ENCODE measurements at places on chromosomes 3 and 15.

- DNase-seq: no peak
Measured at GRCh38 chr3:153679714-153680113, 441.5 kb upstream of the ARHGEF26 start.

DNA sequence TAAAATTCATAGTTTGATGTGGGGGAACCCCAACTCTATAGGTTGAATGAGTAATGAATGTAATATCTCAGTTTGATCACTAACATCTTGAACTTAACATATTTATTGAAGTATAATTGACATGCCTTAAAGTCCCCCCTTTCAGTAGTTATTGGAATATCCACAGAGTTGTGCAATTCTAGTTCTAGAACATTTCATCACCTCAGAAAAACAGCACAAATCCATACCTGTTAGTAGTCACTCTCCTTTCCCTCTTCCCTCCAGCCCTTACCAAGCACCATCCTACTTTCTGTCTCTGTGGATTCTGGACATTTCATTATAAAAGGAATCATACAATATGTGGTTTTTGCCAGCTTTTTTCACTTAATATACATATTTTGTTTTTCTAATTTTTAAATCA, 8.7 kb upstream of the NIT2 start:
- no peak for DNase-seq

DNA sequence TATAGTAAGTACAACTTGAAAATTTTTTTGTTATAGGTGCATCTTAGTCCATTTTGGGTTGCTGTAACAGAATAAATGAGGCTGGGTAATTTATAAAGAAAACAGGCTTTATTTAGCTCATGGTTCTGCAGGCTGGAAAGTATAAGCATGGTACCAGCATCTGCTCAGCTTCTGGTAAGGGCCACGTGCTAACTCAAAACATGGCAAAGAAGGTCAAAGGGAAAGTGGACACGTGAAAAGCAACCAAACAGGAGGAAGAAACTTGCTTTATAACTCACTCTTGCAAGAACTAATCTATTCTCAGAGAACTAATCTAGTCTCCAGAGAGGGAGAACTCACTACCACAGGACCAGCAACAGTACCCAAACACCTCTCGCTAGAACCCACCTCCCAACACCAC, 9.1 kb downstream of the HDGFL3 start:
- DNase-seq: no peak

DNA sequence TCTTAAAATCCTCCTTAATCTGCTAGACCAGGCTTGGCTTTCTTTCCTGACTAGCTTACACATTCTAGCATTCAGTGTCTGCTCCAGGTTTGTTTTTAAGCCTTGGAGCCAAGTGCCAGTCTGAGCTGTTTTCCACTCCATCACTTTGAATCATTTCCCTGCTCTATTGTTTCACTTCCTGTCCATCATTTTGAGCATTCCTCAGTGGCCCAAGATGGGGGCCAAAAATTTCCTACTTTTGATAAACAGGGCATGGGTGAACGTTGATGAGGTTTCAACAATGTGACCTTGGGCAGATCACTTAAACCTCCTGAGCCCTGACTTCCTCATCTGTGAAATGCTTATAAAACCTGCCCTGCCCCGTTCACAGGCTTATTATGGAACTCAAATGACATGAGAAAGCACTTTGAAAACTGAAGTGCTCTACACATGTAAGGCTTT, 4.4 kb downstream of the CYP19A1 start:
- no peak for DNase-seq

GRCh38 chr15:41621200-41622193, 38.7 kb upstream of the MGA start:
- peak; percentile 91 for DNase-seq

GRCh38 chr15:74612677-74613076, 3.0 kb upstream of the CLK3 start:
- no peak for DNase-seq

DNA sequence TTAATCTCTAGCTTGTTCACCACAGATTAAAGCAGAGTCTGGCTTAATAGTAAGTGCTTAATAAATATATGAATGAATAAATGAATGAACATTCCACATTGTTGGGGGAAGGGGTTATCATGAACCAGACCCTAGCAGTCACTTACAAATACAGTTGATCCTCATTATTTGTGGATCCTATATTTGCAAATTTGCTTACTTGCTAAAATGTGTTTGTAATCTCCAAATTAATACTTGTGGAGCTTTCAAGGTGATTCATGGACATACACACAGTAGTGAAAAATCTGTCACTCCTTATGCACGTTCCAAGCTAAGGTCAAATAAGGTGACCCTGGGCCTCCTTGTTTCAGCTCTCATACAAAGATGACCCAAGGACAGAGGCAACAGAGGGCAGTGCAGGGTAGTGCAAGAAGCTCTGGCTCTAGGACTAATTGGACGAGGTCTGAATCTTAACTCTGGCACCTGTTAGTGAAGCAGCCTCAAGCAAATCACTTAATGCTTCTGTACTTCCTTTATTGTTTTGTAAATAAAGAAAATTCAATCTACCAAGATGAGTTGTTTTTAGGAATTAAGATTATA, 112.8 kb upstream of the C2CD4B start:
- DNase-seq: no peak

- no peak for DNase-seq
Measured at GRCh38 chr15:25345943-25346342, 92.9 kb downstream of the UBE3A start.

DNA sequence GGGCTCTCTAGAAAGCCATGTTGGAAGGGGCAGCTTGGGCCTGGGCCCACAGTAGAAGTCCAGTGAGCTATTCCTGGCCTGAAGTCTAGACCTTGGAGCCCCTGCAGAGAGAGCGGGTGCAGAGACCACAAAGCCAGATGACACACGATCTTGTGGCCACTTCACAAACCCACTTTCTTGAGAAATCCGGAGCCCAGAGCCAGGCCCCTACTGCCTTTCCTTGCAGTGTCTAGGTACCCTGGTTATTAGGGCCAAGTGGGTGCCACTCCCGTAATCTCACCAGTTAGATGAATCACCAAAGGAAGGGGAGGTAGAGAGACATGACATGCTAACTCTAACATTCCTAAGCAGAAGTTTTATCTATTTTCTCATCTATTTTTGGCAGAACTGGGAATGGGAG, 72.5 kb upstream of the ADAMTSL3 start:
- DNase-seq: no peak

DNA sequence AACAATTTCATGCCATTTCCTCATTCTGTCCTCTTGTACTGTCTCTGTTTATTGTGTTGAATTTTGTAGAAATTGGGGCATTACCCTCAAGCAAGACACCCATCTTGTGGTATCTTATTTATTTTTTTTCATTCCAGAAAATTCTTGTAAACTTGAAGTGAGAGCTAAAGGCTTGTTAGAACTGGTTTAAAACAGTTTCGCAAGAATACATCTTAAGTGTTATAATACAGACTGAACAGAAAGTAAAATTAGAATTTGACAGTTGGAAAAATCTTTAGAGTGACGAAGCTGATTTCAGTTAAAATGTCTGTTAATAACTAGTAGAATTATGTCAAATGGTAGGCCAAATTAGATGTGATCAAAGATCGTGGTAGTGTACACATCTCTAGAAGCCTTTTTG, 26.9 kb downstream of the RNF13 start:
- DNase-seq: no peak

DNA sequence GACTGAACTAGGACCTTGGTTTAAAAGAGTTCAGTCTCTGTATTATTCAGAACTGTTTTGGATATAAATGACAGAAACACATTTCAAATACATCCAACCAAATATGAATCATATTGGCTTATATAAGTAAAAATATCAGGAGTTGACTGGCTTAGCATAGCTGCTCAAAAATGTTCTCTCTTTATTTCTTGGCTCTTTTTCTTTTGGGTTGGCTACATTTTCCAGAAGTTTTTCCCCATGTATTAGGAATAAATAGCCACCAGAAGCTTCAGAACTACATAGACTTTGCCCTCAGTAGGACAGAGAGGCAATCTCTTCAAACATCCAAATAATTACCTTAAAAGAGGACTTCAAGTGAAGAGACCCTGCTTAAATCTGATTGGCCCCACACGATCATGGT, 32.7 kb downstream of the KCNMB2 start:
- DNase-seq: no peak

DNA sequence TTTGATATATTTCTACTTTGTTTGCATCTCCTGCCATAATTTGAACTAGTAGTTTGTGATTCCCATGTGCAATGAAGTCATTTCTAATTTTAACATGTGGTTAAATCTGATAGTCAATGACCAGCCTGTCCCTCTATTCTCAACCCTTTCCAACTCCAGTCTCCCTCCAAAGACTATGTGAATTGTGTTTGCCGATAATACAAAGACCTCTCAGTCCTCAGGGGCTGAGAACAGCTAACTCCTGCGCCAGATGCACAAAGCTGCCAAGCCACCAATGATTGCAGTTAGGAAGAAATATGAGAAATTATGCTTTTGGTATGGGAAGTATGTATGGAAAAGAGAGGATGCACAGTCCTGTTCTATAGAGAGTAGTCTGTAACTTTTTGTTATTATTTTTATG, 54.0 kb downstream of the KCNH8 start:
- no peak for DNase-seq

- no peak for DNase-seq
Measured at GRCh38 chr15:71899674-71900073, 89.3 kb downstream of the NR2E3 start.

GRCh38 chr15:53807501-53807900, 48.0 kb upstream of the WDR72 start:
- no peak for DNase-seq

DNA sequence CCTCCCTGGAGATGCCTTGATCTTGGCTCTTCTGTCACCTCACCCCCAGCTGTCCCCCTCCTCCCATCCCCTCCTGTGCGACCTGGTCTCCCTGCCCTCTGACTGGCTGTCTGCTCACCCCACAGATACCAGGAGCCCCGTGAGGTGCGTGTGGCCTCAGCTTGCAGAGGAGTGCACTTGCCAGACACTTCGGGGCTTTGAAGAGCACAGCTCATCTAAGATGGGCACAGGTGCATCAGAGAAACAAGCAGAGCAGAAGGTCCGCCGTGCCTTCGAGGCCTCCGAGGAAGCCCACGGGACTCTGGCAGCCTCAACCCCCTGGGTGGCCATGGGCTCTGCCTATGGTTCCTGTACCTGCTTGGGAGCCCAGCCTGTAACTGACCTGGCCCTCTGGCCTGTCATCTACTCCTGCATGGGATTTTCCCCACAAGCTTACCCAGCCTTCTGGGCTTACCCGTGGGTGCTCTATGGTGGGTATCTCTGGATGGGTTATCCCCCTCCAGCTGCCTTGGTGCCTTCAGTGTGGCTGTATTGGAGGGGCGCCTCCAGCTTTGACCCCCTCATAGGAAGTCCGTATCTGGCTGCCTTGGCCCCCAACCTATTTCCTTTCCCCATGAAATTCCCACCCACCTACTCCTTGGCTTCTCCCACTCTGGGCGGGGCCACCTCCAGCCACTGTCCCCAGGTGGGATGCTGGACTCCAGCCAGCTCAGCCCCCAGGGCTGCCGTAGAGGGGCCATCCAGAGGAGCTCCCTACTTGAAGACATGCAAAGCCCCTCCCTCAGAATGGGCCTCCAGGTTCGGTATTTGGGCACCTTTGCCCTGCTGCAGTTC, 3.8 kb downstream of the PRR23E start:
- DNase-seq: no peak

DNA sequence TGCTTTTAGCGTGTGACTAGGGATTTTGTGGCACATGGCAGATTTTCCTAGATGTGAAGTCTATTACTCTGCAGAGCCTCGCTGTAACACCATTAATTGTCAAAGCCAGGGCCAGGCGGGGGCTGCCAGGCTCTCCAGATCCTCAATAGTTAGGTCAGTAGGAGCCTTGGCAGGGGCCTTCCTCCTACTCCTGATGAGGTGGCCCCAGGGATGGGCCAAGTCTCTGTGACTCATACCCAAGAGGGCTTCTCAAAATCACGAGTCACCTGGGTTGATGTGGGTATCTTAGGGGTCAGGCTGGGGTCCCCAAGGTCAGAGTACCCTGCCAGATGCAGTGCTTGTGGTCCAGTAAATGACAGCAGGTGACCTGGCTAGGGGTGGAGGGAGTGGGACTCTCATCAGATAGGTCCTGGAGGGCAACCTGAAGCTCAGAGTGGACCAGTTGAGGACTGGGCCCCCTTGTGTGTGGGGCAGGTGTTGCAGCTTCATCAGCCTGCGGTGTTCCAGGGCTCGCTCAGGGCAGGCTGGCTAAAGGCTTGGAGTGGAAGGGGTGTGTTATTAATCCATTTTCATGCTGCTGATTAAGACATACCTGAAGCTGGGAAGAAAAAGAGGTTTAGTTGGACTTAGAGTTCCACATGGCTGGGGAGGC, 88.5 kb upstream of the MYZAP start:
- DNase-seq: peak; percentile 33

- no peak for DNase-seq
Measured at GRCh38 chr3:168030577-168030976, 65.1 kb downstream of the GOLIM4 start.

DNA sequence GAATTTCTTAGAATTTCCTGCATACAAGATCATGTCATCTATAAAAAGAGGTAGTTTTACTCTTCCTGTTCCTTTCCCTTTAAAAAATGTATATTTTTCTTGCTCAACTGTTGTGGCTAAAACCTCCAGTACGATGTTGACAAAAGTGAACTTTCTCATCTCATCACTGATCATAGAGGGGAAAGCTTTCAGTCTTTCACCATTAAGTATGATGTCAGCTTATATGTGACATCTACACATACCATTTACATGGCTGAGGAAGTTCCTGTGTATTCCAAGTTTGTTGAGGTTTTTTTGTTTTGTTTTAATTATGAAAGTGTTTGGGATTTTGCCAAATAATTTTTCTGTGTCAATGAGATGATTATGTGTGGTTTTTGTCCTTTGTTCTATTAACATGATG, 173.6 kb downstream of the PLD1 start:
- DNase-seq: no peak

DNA sequence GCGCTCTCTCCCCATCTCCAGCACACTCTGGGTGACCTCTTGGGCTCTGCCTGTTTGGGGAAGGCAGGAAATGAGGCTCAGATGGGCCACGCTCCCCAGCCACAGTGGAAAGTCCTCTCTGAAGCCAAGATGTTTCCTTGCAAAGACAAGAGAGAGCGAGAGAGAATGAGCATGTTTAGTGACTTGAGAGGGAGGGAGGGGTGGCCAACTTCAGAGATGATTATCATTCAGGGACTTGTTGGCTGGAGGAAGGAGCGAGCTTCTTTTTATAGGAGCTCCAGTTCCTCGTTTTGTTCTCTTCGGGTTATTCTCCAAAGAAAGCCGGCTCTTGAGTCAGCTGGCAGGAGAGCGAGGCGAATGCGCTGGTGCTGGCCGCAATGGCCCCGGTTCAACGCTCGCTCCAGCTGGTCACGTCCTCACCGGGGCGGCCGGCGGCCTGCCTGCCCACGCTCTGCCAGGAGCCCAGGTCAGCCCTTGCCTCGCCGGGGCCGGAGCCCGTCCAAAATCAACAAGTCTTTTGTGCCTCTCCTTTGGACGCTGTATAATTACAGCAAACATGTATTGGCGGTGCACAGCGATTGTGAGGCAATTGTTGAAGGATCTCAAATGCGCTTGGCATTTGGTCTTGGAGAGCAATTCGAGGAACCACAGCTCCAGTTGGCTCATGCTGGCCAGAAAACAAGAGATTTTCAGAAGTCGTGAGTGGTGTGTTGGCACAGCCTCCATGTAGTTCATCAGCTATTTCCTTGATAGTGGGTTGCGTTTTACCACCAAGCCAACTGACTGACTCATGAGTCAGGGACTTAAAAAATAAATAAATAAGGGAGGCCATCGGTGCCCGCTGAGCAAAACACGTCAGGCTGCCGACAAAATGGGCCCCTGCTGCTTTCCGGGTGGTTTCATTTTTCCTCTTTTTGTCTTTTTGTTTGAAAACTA, 288.6 kb downstream of the UACA start:
- DNase-seq: no peak

GRCh38 chr3:126439346-126439967, 36.2 kb downstream of the ZXDC start:
- no peak for DNase-seq

Data from germinal center (tissue), 1 donor.